Stimulated activated CD4-positive, alpha-beta T cell treated with anti-CD3 and anti-CD28 coated beads, Interleukin-12 subunit alpha, Interleukin-12 subunit beta, amount 100 ng/mL, for 4 hours (primary cell): ENCODE measurements at places on chromosomes 7 and 10.

DNA sequence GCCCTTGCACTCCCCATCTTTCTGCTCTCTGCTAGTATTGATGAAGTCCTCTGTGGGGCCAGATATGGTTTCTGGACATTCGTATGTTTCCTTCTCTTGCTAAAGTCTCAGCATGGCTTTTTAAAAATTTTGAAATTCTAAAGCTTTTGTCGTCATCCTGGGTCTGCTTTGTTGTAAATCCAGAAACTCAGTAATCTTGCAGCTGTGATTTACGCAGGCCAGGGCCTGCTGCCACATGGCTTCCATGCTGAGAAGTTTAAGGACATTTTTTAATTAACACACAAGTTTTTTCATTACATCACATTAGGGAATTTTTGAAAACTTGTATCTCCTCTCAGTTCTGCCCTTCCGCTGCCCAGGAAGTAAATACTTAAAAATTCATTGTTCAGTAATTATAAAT, 686.1 kb upstream of the IGFBP3 start:
- no peak for DNase-seq

DNA sequence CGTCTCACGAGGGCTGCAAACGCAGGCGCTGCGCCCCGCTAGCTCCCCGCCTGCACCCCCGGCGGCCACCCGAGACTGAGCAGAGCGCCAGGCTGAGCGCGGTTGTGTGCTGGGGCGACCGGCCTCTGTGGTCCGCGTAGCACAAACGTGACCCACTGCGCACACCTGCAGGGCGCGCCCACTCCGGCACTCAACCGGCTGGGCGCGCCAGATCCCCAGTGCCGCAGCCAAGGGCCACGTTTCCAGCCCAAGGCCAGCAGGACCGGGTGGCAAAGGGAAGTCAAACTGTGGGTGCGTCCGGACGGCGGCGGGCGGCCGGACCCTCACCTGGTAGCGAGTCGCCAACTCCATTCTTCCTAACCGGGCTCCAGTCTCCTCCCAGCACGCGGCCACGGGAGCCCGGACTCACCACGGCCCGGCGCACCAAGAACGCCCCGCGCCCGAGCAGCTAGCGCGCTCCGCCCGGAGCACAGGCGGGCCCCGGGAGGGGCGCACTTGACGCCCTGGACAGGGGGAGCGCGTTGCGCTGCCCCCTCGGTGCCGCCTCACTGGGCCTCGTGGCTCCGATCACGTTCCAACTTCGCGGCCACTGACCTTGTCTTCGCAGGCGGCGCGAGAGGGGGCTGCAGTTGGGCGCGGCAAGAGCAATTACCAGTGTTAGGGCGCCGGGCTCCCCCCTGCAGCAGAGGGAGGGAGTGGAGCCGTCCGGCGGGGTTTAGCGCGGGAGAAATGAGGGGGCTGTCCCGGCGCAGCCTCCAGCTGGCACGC, at the start of gene CDCA7L:
Gene CDCA7L, minus strand, starts transcription at position 446 of the 768 bp plus-strand sequence. Its CDS starts 95 bp downstream, at position 351.
- DNase-seq: peak; percentile 66

DNA sequence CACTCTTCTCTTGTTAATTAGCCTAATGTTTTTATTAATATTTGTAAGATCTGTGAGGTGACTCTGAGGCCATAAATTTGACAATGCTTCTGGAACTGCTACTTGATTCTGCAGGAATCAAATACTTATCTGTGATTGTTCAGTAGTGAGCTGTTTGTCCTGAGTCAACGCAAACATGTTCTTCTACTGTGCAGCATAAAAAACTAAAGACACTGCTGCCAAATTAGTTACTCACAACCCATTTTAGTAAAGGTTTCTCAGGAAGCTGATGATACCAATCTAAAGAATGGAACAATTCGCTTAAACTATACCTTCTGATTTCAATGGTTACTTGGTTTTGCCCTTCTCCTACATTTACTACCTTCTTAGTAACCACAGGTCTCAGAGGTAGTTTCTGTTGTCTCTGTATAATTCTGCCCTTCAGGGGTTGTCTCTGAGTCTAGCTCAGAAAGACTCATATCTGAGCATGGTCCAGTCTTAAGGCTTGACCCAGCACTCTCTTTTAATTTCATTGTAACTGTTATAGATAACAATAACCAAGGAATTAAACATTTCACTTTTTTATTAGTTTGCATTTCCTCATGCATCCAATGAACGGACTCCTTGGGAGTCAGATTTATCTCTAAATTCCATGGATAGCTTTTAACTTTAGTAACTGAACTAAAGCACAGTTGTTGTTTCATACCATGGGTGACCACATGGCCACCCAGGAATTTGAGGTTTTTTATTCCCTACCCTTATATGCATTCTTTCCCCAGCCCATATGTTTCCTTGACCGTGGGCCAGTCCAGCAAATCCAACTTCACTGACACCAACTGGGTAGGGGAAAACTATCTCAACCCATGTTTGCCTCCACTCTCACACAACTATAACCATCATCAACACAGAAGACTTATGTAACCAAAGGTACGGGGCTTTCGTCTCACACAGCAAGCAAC, 309.5 kb upstream of the TEX47 start:
- no peak for DNase-seq

DNA sequence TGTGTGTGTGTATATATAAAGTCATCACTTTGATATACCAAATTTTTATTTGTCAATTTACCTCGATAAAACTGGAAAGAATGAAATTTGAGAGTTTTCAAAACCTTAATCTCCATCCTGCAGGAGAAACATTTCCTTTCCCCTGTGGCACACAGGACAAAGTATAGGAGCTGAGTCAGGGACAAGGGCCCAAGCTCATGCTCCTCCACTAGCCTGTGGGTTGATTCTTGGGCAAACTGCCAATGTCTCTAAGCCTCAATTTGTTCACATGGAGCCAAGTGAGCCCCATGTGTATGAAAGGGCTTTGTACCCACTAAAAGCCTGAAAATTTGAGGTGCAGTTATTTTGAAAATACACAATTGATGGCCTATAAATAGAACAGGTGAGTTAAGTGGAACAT, 60.3 kb upstream of the IL6 start:
- no peak for DNase-seq

DNA sequence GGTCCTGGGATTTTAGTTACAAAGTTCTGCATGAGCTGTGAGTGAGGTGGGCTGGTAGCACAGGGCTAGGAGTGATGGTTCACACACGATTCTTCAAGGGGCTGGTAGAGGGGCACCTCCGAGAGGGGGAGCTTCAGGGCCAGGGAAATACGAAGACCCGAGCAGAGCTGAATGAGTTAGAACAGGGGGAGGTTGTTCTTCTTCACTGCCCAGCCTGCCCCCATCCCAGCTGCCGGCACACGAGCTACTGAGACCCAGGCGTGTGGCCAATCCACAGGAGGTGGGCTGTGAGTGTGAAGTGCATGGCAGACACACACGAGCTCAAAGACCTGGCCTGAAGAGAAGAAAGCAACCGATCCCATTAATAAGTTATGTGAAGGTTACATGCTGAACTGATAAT, 256.2 kb upstream of the ZNF32 start:
- no peak for DNase-seq

- no peak for DNase-seq
Observed at GRCh38 chr10:103147645-103148044, 45.4 kb downstream of the NT5C2 start.

GRCh38 chr7:30472081-30472783, 6.4 kb downstream of the NOD1 start:
- DNase-seq: no peak
